Activated CD8-positive, alpha-beta memory T cell treated with anti-CD3 and anti-CD28 coated beads for 36 hours (primary cell): ENCODE measurements at places on chromosomes 3 and 15. TPM values are rescaled to one million over a fixed set of nuclear protein-coding genes. Genes with fewer than 3 reads are reported as not detected.

CCR9 gene
- total RNA-seq, result 1.8 TPM

CPNE9 gene
- total RNA-seq, result 0.40 TPM

PRICKLE2 gene
- not detected for total RNA-seq

TRH gene
- total RNA-seq, result not detected

ALPK3 gene
- total RNA-seq, result 0.06 TPM

THSD4 gene
- not detected for total RNA-seq

SAXO2 gene
- 1.9 TPM for total RNA-seq

ARL6 gene
- total RNA-seq, result 10.7 TPM

GNB4 gene
- 1.4 TPM for total RNA-seq

WNT5A gene
- total RNA-seq, result not detected

CPB1 gene
- not detected for total RNA-seq

PLOD2 gene
- total RNA-seq, result 0.80 TPM

UBE3A gene
- 115 TPM for total RNA-seq

LHFPL4 gene
- total RNA-seq, result not detected

LMAN1L gene
- total RNA-seq, result not detected

RETNLB gene
- not detected for total RNA-seq

TTLL13 gene
- 0.55 TPM for total RNA-seq

GABRG3 gene
- not detected for total RNA-seq

IMP3 gene
- 127 TPM for total RNA-seq

CFAP100 gene
- total RNA-seq, result not detected

FHIT gene
- 5.0 TPM for total RNA-seq

ACVR2B gene
- 7.1 TPM for total RNA-seq

CCR2 gene
- total RNA-seq, result 0.42 TPM

SLC2A2 gene
- not detected for total RNA-seq

SLC12A6 gene
- total RNA-seq, result 22.7 TPM

HTR3E gene
- not detected for total RNA-seq

TSEN2 gene
- total RNA-seq, result 32.9 TPM

RNF168 gene
- total RNA-seq, result 23.4 TPM

LCTL gene
- total RNA-seq, result not detected

TM4SF1 gene
- total RNA-seq, result not detected

SUSD5 gene
- not detected for total RNA-seq

ZBBX gene
- total RNA-seq, result not detected

ZIC4 gene
- total RNA-seq, result not detected

NR1I2 gene
- 0.55 TPM for total RNA-seq

DVL3 gene
- 36.3 TPM for total RNA-seq

ZNF860 gene
- total RNA-seq, result 0.13 TPM

SI gene
- not detected for total RNA-seq

ADPRH gene
- 8.5 TPM for total RNA-seq

DCLK3 gene
- not detected for total RNA-seq

CLSTN2 gene
- total RNA-seq, result not detected

HES1 gene
- not detected for total RNA-seq

SRGAP3 gene
- total RNA-seq, result 0.11 TPM

STRA6 gene
- total RNA-seq, result not detected

GPR149 gene
- total RNA-seq, result not detected

HHLA2 gene
- total RNA-seq, result 1.3 TPM

CACNA1D gene
- 0.13 TPM for total RNA-seq

CHRNA7 gene
- total RNA-seq, result not detected

PRRT3 gene
- total RNA-seq, result 8.3 TPM
